ENCODE measurements at places on chromosomes 2 and 18.

DNA sequence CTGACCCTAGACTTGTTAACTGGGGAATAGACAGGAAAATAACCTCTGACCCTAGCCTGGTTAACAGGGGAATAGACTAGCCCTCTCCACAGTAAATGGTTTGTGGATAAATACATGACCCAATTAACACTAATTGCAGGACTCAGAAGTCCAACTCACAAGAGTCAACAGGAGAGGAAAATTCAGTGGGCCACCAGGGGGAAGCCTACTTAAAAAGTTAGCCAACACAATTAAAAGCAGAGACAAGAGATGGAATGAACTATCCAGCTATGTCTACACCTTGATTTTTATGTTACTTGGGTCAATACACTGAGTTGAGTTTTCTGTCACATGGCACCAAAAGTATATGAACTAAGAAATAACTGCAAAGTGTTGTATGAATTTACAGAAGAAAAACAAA lies 158.8 kb upstream of the SLC39A10 start:
- DNase-seq = no peak

DNA sequence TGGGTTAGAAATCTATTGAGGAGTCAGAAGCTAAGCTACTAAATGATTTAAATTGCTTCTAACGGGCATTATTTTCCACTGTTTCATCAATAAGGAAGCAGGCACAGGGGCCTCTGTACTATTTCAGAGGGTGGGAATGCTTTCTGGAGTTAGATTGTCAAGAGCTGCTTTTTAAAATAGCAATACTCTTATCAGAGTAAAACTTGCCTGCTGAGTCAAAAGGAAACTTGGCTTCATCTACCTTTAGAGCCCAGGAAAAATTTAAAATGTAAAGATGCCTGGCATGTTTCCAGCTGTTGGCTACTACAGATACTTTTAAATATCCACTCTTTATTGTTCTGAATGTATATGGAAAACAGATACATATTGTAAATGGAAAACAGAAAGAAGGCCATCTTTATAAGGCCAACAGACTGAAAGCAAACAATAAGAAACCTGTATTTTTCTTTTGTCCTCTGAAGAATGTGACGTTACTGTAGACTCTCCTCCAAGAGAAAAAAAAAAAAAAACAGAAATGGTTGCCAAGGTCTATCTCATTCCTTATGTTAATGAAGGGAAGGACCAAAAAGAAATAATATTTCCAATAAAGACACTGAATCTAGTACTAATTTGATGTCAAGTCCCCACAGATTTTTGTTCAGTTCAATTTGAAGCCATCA lies 79.1 kb downstream of the FIGN start:
- DNase-seq = no peak

DNA sequence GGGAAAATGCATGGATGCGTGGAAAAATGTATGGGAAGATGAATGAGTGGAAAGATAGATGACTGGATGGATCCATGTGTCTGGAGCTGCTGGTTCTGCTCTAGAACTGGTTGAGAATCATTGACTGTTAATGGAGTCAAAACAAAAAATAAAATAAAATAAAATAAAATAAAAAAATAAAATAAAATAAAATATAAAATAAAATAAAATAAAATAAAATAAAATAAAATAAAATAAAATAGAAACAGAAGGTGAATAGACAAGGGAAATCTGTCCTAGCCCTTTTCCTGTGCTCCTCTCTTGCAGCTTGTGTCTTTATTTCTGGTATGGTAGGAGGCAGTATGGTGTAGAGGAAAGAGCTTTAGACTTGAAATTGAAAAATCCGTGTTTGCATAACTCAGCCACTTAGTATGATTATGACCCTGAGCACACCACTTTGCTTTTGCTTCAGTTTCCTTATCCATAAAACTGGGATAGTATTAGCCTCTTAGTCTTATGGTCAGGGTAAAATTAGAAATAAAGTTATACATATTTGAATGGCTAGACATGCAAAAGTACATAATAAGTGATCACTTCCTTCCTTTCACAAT lies 51.0 kb downstream of the PSD4 start:
- DNase-seq = no peak

- DNase-seq = no peak
These were observed 678.7 kb downstream of the PLCL1 start for GRCh38 chr2:198483051-198483450.

DNA sequence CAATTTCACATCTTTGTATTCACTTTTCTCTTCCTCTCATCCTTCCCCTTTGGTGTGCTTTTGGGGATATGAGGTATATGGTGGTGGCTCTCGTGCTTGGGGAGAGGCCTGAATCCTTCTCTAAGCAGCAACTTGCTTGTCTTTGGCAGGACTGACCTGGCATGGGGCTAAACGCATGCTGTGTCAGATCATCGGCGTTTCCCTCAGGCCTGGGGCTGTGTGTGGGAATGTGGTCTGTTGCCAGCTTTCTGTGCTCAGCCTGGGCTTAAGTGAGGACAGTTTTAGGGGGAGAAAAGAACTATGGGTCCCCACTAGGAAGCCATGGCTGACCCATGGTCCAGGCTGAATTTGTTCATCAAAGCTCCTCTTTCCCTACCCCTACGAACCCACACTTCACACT lies 60.7 kb downstream of the TET3 start:
- DNase-seq = no peak

GRCh38 chr2:65350651-65351056 lies 81.7 kb downstream of the SPRED2 start:
- DNase-seq = no peak

GRCh38 chr2:233857511-233858141 lies 3.3 kb upstream of the HJURP start:
- DNase-seq = no peak

GRCh38 chr2:53202063-53202462 lies 565.5 kb upstream of the CHAC2 start:
- DNase-seq = peak; percentile 30

DNA sequence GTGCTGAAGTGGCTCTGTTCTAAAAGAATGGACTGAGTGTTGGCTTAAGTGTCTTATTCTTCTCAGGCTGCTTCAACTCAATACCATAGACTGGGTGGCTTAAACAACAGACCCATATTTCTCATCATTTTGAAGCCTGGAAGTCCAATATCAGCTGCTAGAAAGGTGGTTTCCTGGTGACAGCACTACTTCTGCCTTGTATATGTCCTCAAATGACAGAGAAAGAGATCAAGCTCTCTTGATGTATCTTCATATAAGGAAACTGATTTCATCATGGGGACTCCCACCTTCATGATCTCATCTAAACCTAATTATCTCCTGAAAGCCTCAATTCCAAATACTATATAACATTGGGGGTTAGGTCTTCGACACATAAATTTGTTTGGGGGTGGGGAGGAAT lies 449.7 kb upstream of the DSEL start:
- DNase-seq = no peak

- no peak for DNase-seq
These were observed 632.0 kb upstream of the PIK3C3 start for GRCh38 chr18:41323044-41323443.

DNA sequence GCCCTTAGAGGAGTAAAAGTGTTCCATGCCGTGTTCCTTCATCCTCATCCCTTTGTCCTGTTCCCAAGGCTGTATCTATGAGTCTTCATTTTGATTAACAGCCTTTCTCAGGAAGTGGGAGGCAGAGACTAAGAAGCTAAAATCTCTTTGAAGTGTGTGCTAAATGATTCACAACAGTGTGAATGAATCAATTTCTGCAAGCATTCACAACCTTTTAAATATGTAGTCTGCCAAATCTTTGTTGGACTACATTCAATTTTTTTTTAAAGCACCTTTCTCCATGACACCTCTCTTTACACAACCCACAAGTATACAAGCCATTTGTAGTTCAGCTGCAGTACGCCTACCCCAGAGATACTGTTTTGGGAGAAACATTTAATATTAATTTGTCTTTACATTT lies 408.6 kb upstream of the FANCL start:
- no peak for DNase-seq

DNA sequence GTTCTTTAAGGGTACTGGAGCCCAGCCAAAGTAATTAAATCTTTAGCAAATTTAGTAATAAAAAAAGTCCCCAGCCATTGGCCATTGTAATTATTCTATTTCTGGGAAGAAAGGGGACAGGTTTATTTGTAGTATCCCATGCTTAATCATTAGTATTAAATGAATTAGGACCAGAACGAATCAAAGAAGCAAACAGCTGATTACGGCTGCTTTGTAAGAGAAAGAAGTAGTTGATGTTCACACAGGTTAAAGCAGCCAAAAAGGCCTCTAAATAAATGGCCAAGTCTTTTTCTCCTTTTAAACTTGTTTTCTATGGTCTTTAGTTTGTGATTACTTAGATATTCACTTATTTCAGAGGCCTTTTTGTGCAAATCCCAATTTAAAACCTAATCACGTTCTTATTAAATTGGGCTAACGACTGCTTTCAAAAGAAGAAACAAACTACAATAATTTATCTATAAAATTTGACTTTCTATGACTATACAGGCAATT lies 48.6 kb upstream of the DNAH7 start:
- no peak for DNase-seq

- DNase-seq = no peak
These were observed 46.5 kb upstream of the SLC1A4 start for GRCh38 chr2:64942693-64943092.

DNA sequence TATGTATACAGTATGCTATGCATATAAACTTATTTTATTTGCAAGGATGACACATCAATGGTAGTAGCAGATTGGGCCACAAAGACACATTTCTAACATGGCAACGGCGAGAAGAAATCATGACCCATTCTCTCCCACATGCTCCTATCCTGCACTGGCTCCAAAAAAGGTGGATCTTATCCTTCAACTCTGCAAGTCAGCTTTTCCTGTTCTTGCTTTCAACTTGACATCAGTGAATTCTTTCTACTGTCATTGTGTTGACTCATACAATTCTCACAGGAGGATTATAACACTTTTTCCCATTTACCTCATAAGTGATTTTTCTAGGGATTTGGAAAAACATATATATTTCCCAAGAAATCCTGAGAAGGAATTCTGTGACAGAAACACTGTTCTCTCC lies 53.1 kb downstream of the ACVR1 start:
- DNase-seq = no peak

DNA sequence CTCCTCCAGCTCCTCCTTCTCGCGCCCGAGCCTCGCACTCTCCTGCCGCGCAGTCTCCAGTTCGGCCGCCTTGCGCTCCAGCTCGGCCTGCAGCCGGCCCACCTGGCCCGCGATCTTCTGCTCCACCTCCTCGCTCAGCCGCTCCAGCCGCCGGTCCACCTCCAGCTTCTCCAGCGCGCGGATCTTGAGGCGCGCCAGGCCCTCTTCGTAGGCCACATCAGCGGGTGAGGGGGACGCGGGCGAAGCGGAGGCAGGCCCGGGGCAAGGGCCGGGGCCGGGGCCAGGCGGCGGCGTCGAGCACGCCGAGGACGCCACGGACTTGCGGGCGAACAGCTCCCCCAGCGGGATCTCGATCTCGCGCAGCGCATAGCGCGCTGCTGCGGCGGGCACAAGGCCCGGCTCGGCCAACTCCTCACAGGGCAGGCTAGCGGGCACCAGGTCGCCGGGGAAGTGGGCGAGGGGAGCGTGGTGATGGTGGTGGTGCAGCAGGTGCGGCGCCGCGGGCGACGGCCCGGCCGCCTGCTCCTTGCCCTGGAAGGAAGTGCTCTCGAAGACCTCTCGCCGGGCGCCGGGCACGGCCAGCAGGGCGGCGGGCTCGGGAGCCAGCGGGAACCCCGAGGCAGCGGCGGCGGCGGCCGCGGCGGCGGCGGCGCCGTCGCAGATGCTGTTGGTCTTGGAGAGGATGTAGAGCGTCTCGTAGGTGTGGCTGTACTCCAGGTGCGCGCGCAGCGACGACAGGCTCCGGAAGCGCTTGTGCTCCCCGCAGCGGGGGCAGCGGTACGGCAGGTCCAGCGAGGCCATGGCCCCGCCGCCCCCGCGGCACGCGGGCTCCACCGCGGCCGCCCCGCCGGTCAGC lies 15.2 kb downstream of the FBXO41 start:
- no peak for DNase-seq

DNA sequence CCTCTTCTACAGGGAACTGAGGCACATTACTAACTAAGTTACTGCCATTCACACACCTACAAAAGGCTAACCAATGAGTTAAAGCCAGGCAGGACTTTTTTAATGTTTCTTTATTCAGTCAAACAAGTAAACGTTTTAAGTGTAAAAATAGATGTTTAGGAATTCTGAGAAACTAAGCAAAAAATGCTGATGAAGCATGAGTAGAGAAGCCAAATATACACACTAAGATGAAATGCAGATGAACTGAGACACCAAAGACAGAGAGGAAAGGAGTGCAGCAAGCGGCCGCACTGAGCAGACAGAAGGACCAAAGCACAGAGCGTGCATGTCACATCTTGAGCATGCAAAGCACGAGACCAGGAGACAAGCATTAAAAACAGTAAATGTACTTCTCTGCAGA lies 17.9 kb downstream of the L3MBTL4 start:
- no peak for DNase-seq

- DNase-seq = no peak
These were observed 4.7 kb upstream of the OSBPL1A start for GRCh38 chr18:24402209-24402785.

- DNase-seq = no peak
These were observed 151.2 kb downstream of the PRPF40A start for GRCh38 chr2:152565884-152566727.

DNA sequence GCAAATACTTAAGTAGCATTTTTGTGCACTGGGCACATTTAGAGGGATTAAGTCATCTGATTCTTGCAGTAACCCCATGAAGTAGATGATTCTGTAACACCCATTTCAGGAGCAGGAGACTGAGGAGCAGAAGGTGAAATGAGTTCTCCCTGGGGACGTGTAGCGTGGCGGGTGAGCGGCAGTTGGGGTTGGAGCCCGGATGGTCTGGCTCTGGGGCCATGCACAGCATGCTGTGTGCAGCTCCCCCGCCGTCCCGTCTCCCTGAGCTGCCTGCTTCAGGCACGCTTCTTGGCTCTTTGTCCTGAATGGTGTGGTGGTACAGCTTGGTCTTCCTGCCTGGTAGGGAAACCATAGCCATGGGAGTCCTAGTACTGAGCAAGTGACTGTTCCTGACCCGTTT lies 32.4 kb downstream of the INPP4A start:
- no peak for DNase-seq

DNA sequence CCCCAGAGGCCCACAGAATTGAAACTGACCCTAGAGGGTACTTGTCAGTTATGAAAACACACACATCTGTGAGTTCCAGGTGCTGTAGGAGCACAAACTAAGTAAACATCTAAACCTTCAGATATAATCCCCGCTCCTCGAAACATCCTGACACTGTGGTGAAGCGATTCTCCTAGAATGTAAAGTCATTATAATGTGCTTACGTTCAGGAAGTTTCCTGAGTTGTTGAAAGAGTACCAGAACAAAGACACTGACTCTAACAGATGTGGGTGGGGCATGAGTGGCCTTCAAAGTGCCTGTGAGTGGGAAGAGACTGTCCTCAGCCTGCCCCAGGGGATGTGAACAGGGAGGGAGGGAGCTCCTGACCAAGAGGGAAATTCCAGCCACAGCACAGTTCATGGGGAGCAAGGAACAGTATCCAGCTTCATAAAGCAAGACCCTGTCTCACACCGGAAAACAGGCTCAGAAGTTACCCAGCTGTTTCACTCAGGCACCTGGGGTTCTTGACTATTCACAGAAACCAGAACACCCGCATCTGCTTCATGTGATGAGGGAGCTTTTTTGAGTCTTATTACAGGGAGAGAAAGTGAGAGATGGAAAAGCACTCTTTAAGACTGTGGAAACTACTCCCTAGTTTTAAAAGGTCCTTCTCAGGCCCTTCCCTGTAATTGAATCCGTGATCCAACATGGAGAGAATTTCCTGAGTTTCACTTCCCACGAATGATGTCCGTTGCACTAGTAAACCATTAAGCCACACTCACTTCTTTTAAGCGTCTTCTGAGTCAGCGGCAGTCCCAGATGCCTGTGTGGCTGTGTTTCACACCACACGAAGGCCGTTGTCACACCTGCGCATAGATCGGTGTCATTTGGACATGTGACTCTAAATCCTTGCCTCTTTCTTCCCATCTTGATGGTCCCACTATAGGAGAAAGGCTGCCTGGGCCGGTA lies 88.6 kb upstream of the EML6 start:
- DNase-seq = no peak
